NCI-H510A treated with DMSO at 0.1 percent for 48 hours (cell line): ENCODE measurements at places on chromosomes 12 and 14.
A peak's percentile ranks its signal among the peaks of the same experiment; 100 is the strongest.

DNA sequence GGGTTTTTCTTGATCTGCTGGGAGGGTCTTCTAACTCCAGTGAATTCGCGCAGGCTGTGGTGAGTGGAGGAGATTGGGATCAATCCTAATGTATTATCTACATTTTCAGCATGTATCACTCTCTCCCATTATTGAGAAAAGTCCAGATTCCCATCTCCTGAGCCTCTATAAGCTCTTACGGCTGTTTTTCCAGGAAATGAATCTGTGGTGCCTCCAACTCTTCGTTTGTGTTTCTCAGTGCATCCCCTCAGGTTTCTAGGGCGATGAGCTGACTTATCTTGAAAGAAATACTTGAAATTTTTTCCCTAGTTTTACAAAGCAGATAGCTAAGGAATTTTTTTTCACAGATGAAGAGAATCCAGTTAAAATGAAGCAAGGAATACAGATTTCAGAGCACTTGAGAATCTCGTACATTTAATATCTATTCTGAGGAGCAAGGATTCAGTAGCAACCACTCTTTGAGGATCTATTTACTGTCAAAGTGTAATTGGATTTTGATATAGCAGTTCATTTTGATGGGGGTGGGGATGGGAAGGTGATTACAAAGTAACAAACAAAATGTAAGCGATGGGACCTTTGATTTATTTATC is 138.7 kb downstream of the BRMS1L start:
- DNase-seq: no peak

GRCh38 chr14:97796511-97796910 is 999.3 kb downstream of the VRK1 start:
- DNase-seq: no peak

DNA sequence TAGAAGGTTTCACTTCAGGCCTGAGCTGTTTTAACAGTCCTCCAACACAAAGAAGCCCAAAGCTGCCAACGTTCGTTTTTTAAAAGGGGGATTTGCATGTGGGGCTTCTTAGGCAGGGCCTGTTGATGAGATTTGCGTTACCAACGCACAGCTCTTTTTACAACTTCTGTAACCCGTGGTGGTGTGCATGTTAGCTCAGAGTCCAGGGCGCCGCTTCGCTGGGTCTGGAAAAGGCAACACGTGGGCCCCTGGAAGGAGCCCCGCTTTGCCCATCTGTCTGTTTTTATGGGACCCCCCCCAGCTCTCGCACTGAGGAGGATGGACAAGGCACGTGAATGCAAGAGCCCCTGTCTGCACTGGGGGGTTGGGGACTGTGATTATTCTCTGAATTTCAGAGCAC is 84.0 kb downstream of the ESR2 start:
- DNase-seq: no peak

GRCh38 chr14:94401083-94401482 is 12.7 kb upstream of the SERPINA1 start:
- DNase-seq: no peak

- DNase-seq: no peak
Observed at GRCh38 chr14:75059642-75060041, 4.2 kb downstream of the ACYP1 start.

DNA sequence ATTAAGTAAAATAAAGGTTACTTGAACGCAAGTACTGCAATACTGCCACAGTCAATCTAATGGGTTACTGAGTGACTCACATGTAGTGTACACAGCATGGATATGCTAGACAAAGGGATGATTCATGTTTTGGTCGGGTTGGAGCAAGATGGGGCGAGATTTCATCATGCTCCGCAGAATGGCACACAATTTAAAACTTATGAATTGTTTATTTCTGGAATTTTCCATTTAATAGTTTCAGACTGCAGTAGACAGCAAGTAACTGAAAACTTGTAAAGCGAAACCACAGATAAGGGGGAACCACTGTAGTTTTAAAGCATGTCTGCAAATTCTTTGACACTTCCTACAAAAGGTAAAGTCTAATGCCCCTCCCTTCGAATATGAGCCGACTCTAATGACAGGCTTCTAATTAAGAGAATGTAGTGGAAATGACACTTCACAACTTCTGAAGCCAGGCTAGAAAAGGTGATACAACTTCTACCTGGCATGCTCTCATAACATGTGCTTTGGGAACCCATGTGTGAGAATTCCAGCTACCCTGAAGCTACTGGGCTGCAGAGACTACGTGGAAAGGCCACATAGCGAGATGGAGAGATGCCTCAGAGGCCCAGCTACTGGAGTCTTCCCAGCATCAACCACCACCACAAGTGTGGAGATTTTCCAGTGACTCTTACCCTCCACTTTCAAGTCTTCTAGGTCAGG is 13.9 kb upstream of the TCP11L2 start:
- DNase-seq: no peak

GRCh38 chr12:91249518-91250272 is 67.1 kb upstream of the DCN start:
- no peak for DNase-seq

DNA sequence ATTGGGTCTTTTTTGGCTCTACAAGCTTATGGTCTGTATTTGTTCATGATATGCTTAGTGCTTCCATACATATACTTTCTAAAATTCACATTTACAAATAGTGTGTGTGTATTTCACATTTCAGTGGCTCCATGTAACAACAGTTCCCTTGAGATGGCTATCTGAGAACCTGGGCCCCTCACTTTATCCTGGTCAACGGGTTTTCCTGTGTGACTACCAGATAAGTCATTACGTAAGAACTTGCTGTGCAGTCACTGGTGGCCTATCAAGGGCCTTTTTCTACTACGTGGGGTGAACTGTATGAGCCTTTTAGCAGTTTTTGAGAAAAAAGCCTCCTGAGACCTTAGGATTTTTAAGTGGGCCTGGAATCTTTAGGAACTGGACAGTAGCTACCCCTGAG is 454.1 kb downstream of the PCNX1 start:
- DNase-seq: no peak

DNA sequence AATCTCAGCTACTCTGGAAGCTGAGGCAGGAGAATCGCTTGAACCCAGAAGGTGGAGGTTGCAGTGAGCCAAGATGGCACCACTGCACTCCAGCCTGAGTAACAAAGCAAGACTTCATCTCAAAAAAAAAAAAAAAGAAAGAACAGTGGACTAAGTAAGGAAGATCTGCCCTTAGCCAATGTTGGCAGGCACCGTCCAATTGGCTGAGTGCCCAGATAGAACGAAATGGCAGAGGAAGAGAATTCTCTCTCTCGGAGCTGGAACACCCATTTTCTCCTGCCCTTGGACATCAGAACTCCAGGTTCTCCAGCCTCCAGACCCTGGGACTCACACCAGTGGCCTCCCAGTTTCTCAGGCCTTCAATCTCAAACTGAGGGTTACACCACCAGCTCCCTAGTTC is 49.9 kb downstream of the ESR2 start:
- DNase-seq: no peak

DNA sequence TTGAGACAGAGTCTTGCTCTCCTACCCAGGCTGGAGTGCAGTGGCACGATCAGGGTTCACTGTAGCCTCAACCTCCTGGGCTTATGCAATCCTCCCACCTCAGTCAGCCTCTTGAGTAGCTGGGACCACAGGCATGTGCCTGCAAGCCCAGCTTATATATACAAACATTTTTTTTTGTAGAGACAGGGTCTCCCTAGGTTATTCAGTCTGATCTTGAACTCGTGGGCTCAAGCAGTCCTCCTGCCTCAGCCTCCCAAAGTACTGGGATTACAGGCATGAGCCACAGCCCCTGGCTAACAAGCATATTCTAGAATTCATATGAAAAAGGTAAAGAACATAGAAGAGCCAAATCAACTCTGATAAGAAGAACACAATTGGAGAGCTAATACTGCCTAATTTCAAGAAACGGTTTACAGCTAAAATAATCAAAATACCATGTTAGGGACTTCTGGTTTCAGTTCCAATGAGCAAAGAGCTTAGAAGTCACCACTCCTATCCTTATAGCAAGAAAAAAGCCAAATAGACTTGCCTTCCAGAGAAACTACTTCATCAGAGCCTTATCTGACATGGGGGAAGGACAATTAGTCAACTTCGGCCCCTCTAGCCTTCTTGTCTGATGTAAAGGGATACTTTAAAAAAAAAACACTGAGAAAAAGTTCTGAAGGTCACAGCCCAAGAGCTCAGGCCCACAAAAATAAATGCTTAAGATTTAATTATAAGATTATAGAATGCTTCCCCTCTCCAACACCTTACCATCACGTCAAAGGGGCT is 37.6 kb downstream of the TMEM116 start:
- DNase-seq: no peak

DNA sequence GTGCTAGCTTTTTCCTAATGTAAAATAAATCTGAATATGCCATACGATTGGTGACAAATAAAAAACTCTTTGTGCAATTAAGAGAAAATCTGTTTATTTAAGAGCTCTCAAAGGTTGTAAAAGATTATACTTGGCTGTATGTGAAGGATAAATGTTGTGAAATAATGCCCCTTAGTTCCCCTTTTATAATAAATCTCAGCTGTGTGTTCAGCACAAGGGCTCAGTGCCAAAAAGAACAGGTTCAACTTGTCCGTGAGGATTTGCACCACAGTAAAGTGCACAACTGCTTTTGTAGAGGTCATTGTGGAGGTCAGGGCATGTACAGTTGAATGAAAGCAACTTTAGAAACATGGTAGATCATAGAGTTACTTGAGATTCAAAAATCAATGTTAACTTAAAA is 118.6 kb downstream of the TRMT5 start:
- peak; percentile 51 for DNase-seq

DNA sequence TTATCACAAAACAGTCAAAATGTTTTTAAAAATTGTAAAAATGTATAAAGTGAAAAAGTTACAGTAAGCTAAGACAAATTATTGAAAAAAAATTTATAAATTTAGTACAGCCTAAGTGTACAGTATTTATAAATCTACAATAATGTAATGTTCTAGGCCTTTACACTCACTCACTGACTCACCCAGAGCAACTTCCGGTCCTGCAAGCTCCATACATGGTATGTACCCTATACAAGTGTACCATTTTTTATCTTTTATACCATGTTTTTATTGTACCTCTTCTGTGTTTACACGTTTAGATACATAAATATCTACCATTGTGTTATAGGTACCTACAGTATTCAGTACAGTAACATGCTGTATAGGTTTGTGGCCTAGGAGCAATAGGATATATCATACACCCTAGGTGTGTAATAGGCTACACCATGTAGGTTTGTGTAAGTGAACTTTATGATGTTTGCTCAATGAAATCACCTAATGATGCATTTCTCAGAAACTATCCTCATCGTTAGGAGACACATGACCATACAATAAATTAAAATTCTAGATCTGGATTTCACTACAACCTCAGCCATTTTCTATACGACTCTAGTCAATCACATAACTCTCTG is 66.8 kb downstream of the TXNDC16 start:
- DNase-seq: no peak

DNA sequence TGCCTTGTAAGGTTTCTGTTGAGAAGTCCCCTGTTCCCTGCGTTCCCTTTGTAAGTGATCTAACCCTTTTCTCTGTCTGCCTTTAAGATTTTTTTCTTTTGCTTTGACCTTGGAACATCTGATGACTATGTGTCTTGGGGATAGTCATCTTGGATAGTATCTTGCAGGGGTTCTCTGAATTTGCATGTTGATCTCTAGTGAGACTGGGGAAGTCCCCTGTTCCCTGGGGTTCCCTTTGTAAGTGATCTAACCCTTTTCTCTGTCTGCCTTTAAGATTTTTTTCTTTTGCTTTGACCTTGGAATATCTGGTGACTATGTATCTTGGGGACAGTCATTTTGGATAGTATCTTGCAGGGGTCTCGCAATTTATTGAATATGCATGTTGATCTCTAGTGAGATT is 38.2 kb upstream of the TMX1 start:
- no peak for DNase-seq

DNA sequence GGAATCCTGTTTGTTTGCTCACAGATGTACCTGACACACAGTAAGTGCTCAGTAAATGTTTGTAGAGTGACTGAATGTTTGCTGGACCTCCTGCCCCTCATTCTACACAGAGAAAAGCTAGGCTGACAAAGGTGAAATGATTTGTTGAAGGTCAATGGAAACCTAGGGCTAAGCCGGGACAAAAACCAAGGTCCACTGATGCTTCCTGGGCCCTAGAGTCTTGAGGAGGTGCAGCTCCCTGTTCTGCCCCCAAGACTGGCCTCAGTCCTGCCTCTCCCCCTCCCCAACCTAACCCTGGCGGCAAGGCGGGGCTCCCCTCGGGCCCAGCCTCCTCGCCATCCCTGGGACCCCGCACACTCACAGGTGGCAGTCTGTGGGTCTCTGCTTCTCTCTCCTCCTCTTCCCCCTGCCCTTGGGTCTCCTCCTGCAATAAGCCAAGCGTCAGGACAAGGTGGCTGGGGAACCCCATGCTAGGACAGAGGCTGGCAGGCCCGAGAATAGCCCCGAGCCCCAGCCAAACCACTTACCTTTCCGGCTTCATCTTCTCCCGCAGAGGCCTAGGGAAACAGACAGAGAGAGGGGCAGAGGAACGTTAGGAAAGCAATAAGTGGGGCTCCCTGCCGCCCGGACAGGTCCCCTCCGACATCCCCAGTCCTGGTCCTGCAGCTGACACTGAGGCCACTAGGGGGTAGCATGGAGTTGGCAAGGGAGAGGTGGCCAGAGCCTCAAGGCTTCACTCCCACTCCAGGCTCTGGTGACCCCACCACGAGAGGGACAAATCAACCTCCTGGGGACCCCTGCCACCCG is 9.3 kb downstream of the PGF start:
- DNase-seq: peak; percentile 39

DNA sequence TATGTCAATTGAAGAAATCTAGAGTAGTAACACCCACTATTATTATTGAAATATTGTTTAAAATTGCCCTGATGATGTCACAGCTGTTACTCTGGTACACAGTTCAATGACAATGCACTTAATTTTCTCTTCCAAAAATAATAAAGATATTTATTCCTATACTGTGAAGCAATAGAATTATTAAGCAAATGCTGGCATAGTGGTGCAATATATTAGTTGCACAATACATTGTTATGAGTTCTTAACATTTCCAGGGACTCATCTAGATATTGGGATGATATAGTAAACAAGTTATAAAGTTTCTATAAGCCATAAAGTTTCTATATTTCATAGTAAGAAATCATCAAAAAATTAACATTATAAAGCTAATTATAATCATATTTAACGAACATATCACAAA is 897.8 kb downstream of the LRFN5 start:
- no peak for DNase-seq

DNA sequence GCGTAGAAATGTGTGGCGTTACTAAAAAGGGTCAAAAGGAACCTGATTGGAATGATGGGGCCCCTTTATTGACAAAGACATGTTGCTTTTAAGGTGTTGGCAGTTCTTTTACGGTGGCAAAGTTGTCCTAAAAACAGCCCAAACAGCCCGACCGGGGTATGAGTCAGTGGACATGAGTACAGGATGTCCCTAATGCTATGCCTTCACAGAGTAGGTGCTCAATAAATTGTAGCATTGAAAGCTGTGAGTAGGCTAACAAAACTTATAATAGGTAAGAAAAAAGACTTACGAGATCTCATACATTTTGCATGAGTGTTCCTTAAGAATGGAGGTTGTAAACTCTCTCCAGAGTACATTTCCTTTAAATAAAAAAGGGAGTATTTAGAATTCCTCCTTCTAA is 2.6 kb downstream of the ELK3 start:
- no peak for DNase-seq

GRCh38 chr14:25007832-25008231 is 42.1 kb downstream of the STXBP6 start:
- DNase-seq: no peak

- no peak for DNase-seq
Observed at GRCh38 chr12:16220120-16220519, 57.4 kb downstream of the SLC15A5 start.
